ENCODE measurements at places on chromosomes 1 and 21.

GRCh38 chr1:202259705-202260104, 66.1 kb downstream of the LGR6 start:
- DNase-seq, result no peak

GRCh38 chr1:241485554-241485992, 34.0 kb downstream of the FH start:
- DNase-seq, result peak; percentile 25

DNA sequence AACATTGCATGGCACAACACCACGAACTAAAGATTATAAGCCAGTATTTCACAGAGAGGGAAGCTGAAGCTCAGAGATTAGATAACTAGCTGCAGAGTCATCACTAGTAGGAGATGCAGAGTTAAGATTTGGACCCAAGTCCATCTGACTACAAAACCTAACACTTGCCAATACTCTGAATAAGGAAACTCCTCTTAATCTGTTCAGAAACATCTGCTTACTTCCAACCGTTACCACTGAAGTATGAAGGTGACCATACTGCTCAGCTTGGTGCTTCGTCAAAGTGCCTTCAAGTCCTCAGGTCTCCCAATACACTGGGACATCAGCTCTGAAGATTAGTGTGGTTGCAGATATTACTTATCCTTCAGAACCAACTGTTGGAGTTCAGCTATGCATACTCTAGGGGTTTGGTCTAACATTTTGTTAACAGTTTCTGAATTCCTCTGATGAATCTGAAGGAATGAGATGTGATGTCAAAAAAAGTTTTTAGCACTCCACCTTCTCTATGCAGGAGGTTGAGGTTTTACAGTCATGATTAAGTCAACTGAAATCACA, 179.6 kb downstream of the TPR start:
- DNase-seq, result no peak

- no peak for DNase-seq
Observed at GRCh38 chr1:41314376-41315145, 46.7 kb upstream of the FOXO6 start.

GRCh38 chr1:3799976-3800685, 3.8 kb upstream of the LRRC47 start:
- no peak for DNase-seq

- DNase-seq, result no peak
Observed at GRCh38 chr1:232996143-232996542, 45.7 kb downstream of the NTPCR start.

DNA sequence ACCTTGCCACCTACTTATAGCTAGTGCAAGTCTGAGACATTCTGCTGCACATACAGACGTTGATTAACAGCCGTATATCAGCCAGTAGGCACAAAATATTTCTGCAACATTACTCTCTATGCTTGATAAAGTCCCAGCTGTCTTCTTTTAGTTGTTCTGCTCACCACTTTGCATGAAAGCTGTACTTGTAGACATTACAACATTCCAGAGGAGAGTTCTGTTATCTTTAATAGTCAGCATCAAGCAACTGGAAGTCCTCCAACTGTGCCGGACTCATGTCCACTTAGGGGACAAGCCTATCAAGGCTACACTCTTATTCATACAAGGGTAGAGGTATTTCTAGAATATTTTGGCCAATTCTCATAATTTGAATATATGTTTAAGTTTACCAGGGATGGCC, 50.0 kb downstream of the CACHD1 start:
- no peak for DNase-seq

- peak; percentile 16 for DNase-seq
Observed at GRCh38 chr21:23016617-23017016, 2018.4 kb downstream of the NCAM2 start.

GRCh38 chr1:5348732-5349465, 643.3 kb downstream of the NPHP4 start:
- no peak for DNase-seq

DNA sequence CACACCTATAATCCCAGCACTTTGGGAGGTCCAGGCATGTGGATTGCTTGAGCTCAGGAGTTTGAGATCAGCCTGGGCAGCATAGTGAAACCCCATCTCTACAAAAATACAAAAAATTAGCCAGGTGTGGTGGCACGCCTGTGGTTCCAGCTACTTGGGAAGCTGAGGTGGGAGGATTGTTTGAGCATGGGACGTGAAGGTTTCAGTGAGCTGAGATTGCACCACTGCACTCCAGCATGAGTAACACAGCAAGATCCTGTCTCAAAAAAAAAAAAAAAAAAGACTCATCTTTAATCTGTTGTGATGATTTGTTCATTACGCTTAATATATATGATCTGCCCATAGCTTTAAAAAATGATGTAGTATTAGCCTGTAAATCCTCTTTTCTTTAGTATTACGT, 44.0 kb downstream of the OR10J1 start:
- DNase-seq, result no peak

- DNase-seq, result peak; percentile 68
Observed at GRCh38 chr1:55718758-55719671, 503.9 kb upstream of the USP24 start.

DNA sequence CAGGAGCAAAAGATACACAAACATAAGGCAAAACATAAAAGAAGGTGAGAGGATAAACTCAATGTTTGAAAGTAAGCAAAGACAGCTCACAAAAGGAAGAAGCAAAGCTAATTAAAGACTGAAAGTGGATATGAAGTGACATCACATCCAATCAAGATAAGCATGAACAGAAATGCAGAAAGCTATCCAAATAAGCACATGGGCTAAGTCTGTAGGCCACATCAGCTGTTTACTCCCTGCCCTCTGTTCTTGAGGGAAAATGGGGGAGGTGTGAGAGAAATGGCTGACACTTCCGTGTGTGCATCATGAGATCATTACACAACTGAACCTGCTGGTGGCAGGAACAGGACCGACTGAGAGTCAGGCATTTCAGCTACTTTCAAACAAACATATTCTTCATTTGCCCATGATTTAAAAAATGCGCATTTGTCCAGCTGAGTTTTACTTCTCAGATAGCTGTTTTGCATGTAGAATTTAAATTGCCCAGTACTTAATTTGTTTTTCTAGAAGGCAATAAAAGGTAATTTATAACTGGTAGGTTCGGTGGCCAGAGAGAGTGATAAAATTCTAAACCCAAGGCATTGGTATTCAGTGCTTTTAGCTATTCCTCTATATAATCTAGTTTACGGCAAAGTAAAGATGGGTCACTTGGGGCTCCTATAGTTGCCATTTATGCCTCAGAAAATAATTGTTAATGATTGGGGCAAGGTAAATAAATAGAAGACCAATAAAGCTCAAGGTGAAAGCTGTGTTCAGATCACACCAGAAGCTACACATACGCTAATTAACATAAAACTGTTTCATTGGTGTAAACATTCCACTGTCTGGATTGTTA, 27.2 kb upstream of the MAN1A2 start:
- peak; percentile 36 for DNase-seq

DNA sequence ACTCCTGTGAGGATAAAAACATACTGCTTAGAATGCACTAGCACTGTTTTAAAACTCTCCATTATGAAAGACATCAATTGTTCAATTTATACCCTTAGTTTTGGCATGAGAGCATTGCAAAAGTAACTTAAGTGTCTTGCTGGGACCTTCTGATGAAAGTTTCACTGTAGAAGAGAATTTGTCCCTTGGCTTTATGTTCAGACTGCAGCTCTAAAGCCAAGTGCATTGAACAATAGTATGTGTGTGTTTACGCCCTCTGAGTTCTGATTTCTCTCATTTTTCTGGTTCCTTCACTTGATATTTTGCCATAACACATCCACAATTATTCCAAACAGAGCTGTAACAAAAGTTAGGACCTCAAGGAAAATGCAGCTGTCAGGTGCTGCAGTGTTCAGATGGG, 474.6 kb downstream of the DISC1 start:
- DNase-seq, result no peak

DNA sequence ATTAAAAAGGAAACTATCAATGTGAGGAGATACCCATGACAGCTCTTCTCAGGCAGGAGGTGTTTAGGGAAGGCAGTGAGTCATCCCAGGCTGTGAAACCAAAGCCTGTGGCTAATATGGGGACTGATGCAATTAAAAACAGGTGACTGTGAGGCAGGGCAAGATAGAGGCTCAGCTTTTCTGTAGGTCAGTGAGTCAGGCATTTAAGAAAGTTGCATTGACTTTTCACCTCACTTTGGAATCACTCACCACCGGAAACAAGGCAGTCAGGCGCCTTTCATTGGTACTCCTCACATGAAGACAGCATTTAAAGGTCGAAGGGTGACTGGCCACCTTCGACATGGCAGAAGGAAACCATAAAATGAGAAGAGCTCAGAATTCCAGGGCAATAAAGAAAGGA, 54.5 kb downstream of the PAPPA2 start:
- DNase-seq, result peak; percentile 78

DNA sequence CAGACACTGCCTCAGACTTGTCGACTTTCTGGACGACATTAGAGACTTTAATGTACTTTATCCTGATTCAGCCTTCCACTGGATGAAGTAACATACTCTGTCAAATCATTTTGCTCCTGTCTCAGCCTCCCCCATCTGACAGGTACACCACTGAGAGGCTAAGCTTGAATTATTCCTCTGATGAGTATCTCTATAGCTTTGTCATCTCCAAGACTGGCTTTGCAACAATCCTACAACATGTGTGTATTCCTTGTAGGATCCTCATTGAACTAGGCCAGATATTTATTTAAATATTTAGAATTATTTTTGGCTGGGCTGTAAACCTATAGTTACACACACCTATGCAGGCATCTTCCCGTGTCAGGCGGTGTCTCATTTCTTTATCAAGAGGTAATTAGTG, 1.1 kb upstream of the TRIM58 start:
- DNase-seq, result no peak

DNA sequence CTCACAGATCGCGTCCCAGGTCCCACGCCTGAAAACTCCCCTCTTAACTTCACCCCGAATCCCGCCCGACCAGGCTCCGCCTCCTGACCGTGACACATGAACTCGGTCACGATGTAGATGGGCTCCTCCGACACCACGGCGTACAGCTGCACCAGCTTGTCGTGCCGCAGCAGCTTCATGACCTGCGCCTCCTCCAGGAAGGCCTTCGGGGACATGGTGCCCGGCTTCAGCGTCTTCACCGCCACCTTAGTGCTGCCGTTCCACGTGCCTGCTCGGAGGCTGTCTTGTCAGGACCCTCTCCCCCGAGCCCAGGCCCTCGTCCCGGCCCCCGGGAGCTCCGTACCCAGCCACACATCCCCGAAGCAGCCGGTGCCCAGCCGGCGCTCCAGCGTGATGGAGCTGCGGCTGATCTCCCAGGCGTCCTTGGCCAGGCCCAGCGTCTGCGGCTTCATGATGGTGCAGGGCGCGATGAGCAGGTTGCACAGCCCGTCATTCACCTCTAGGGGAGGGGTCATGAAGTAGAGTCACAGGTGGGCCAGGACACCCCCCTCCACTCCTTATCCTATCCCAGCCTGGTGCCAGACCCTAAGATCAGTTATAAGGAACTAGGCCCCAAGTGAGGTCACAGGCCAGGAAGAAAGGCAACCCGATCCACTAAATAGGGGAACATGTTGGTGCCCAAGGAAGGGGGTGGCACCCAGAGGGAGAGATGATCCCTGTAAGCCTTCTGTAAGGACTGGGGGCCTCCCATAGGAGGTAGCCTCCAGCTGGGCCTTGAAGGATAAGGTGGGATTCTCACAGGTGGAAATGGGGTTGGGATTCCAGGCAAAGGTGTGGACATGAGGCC, 11.6 kb upstream of the AHDC1 start:
- DNase-seq, result no peak

GRCh38 chr21:46564391-46564790, 40.5 kb downstream of the S100B start:
- no peak for DNase-seq

DNA sequence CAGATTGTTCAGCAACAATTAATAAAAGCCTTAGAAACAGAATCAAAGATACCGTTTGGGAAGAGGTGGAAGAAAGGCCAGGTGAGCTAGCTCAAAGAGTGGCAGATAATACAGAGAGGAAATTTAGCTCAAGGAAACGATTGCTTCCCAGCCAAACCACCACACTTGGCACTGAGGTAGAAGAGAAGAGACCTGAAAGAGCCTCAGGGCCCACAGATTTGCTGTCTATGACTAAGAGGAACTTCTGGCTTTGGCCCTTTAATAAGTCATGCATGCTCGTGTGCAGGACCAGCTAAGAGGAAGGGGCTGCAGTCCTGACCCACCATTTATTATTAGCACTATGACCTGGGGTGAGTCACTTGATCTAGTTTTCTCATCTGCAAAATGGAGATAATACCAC, 72.8 kb upstream of the BCL10 start:
- no peak for DNase-seq

DNA sequence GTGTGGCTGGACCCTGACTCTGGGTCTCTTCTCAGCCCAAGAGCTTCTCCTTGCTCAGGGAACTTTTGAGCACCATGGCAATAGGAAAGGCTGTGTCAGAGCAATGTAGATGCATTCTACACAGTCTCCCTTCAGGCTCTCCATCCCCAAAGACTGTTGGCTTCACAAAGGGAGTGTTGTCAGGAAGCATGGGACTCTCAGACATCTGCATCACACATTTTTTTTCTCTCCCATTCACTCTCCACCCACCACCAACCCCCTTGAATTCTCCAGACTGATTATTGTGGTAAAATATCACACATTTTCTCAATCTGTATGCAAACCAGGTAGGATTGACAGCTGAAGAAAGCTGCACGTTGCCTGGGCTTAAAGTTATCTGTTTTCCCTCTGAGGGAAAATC, 105.4 kb upstream of the WARS2 start:
- no peak for DNase-seq

- no peak for DNase-seq
Observed at GRCh38 chr1:39901464-39901713, 328 bp downstream of the MYCL start.

GRCh38 chr1:59967780-59968179, 41.2 kb upstream of the CYP2J2 start:
- DNase-seq, result no peak

GRCh38 chr1:64495878-64496277, 25.9 kb downstream of the CACHD1 start:
- DNase-seq, result no peak

DNA sequence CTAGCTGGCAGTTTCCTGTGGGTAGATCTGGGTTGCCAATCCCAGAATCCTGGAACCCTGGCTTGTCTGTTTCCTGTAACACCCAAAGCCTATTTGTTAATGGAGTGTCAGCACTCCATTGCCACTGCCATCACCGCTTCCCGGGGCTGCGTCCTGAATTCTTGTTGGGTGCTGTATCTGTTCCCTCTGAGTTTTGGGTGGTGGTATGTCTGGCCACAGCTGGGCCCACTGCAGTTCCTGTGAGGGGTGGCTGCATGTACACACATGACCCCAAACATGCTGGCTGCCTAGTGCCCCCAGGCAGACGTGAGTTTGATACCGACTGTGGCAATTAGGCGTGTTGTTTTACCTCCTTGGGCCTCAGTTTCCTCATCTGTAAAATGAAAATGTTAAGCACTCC, 29.3 kb downstream of the NAV1 start:
- DNase-seq, result no peak

GRCh38 chr1:53470584-53470983, 11.4 kb downstream of the DMRTB1 start:
- no peak for DNase-seq

DNA sequence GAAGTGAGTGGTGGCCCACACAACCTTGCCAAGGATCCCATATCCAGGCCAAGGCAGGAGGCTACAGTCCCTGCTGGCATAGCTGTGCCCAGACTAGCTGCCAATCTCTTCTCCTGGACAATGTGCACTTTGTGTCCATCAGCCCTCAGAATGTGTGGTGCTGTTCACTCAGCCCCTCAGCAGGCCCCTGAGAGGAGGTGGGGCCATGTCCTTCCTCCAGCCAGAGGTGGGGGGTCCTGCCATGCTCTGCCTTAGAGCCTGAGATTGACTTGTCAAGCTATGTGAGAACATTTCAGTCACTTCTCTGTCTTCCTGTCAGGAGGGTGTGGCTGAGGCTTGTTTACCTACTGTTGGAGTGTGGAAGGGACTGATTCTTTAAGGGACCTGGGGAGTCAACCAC, 1.4 kb downstream of the NCF2 start:
- DNase-seq, result no peak

GRCh38 chr1:88726697-88727096, 42.6 kb downstream of the PKN2 start:
- no peak for DNase-seq

Measured in urothelium cell line (cell line).